Urothelium cell line (cell line): ENCODE measurements at places on chromosomes 1 and 21.

GRCh38 chr1:199808110-199808870 is 219.2 kb upstream of the NR5A2 start:
- no peak for DNase-seq

- DNase-seq = no peak
Observed at GRCh38 chr1:38046884-38047602, 450 bp upstream of the POU3F1 start.

GRCh38 chr1:151001602-151002001 is 5.1 kb downstream of the MINDY1 start:
- peak; percentile 37 for DNase-seq

DNA sequence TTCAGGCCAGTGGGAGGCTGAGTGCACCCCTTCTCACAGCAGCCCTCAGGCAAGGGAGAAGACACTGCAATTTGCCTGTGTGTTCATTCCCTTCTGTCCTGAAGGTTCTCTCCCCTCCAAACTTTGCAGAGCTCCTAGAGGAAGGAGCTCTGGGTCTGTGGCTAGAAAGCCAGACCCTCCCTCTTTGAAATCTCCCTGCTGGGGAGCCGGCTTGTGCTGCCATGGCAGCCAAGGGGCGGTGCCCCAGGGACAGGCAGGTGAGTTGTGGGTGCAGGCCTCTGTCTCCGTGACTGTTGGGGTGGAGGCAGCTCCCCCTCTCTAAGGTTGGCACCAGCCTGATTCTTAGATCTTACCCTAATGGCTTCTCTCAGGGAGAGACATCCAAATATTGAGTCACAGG is 53.0 kb downstream of the OLFML2B start:
- DNase-seq = no peak

DNA sequence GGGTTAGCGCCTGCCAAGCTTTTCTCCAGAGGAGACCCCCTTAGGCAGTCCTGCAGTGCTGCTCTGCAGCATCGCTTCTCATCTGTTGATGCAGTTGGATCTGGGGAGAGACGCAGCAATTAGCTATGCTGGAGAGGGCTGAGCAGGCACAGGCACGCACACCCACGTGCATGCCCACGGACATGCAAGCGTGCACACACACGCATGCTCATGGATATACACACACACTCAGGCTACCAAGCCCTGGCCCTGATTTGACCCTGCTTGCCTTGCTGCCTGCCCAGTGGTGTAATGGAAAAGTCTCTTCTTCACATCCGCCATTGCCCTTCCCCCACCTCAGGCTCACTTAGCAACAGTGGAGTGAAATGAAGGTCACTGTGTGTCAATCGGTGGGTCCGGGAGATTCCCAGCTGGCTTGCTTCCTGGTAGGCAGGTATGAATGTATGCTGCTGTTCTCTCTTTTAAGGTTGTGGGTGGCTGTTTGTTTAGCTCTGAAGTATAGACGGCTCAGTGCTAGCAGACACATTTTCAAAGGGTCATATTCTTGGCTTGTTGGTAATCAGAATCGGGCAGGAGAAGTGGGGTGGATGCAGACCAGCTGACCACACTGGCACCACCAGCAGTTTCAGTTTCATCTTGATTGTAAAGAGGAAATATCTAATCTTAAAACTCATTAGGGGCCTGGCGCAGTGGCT is 9.5 kb downstream of the ATP1B1 start:
- peak; percentile 23 for DNase-seq

- peak; percentile 47 for DNase-seq
Observed at GRCh38 chr1:204408074-204408507, 3.5 kb downstream of the PPP1R15B start.

GRCh38 chr1:179930867-179931266 is 23.7 kb upstream of the CEP350 start:
- DNase-seq = no peak

DNA sequence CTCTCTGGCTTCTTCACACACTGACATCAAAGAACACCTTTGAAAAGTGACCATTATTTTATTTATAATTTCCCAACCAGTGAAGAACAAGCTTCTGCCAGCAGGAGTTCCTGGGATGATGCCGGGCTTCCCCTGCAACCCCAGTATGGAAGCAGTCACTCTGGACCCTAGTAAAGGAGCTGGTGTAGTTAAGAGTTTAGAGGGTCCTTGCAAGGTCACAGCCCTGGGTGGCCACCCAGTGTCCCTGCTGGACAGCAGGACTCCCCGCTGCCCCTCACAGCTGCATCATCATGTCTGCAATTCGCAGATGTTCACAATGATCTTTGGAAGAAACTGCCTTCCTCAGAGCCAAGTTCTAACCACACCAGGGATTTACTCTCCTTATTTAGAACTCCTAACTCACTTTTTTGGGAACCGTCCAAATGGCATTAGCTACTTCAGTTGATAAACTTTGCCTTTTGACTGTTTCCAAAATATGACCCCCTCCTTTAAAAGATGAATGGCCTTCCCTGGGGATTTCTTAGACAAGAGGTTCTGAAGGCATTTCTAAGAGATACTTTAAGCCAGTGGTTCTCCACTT is 90.6 kb downstream of the HIVEP3 start:
- DNase-seq = no peak

DNA sequence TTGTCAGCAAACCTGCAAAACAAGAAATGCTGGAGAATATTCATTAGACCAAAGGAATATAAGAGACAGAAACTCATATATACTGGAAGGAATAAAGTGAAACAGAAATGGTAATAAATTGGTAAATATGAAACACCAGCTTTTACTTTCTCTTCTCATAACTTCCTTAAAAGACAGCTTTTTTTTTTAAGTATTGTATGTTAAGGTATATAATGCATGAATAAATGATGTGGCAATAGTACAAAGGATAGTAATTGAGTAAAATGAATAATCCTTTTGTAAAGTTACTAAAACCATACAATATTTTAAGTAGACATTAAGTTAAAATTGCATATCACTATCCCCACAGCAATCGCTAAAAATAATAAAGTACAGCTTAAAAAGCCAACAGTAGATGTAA is 64.8 kb downstream of the TRIM33 start:
- no peak for DNase-seq

DNA sequence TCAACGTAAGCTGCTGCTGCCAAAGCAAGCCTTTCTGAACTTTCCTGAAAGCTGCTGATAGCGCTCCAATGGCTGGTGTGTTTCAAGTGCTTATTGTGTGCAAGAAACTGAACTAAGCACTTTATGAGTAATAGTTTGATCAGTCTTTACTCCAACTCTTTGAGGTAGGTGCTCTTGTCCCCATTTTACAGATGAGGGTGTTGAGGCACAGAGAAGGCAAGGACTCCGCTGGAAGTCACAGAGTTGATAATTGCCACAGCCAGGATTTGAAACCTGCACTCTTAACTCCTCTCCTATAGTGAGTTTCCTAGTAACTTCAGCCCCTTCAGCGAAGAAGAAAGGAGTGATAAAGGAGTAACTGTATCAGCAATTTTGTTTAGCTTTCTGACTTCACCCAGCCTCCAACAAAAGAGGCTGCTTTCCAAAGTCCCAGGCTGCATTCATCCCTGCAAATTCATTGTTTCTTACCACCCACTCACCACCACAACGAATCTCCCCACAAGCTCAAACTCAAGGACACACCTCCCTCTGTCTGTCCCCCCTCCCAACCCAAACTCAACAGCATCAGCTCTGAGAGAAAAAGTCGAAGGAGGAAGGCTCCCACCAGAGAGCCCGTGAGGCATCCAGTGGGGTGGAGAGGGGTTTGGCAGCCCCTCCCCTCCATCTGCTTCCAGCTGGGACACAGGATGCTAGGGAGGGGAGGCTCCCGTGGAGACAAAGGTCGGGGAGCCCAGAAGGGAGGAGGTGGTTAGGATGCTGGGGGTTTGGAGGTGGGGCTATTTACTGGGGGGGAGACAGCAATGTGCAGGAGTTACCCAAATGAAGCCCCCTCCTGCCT is 139.6 kb downstream of the NAV1 start:
- DNase-seq = no peak

DNA sequence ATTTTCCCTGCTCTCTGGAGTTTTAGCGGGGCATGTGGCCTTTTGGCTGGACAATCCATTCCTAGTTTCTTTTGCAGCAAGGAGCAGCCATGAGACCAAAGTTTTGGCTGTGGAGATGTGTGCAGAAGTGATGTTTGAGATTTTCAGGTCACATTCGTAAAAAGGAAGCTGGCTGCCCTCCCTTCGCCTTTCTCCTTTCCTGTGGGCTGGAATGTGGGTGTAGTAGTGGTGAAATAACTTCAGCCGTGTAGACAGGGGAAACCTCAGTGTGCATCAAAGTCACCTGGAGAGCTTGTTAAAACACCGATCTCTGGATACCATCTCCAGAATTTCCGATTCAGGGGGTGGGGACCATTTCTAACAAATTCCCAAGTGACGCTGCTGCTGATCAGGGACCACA is 5.3 kb upstream of the GPR88 start:
- no peak for DNase-seq

GRCh38 chr21:41419921-41420862 is 5.8 kb upstream of the MX1 start:
- peak; percentile 44 for DNase-seq

DNA sequence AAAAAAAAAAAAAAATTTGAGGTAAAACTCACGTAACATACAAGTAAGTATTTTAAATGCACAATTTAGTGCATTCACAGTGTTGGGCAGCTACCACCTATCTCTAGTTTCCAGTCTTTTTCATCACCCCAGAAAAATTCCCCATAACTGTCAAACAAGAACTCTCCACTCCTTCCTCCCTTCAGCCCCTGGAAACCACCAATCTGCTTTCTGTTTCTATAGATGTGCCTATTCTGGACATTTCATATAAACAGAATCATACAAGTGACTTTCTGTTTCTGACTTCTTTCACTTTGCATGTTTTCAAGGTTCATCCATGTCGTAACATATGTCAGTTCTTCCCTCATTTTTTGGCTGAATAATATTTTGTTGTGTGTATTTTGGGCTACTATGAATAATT is 24.9 kb upstream of the ETS2 start:
- no peak for DNase-seq

- DNase-seq = no peak
Observed at GRCh38 chr1:170498876-170499275, 33.1 kb upstream of the GORAB start.

GRCh38 chr21:35326677-35327076 is 277.6 kb upstream of the RUNX1 start:
- DNase-seq = no peak

DNA sequence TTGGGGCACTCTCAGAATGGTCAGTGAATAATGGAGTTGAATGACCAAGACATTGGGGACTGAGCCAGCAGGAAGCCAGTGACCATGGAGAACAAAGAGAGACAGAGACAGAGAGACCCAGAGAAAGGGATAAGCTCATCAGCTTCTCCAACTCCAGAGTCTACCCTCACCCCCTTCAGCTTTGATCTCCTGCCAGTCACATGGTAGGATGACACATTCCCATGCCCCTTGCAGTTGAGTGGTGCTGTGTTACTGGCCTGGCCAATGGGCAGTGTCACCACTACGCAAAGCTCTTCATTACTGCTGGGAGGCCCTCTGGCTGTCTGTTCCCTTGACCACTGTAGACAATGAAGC is 643.5 kb downstream of the AJAP1 start:
- DNase-seq = no peak

- peak; percentile 47 for DNase-seq
Observed at GRCh38 chr1:149962039-149962647, 25.5 kb upstream of the MTMR11 start.

DNA sequence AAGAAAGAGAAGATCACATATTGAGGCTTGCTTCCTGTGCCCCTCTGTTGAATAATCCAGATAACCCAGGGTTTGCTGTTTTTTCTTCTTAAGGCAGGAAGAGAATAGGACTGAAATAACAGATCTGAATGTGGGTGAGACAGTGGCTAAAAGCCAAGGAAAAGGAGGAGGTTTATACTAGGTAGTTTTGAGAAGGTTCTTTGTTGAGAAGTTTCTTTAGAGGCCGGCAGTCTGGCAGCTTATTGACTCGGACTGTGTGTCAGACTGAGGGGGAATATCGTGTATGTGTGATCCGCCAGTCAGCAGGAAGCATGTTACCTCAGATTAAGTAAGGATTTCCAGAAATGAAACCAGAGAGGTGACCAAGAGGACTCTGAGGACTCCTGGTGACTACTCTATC is 119.8 kb downstream of the PLA2G4A start:
- DNase-seq = peak; percentile 6

- no peak for DNase-seq
Observed at GRCh38 chr1:42784946-42785693, at the start of gene TMEM269. Gene TMEM269, plus strand, starts transcription at chr1:42784991. Its CDS starts 4,903 bp downstream, at chr1:42789894.

DNA sequence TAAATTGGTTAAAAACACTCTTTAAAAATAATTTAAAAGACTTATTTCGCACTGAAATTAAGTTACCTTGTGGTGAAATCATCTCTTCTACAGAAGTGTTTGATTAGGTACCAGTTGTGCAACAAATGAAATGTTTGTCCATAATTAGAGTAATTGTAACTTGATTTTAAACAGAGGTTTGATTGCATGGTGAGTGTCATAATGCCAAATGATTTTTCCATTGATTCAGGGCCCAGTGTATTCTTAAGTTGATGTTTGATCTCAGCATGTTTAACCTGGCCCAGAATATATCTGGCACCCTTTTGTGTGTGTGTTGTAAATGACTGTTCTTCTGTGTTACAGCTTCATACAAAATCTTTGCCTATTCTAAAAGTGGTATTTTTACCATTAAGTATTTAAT is 28.5 kb downstream of the LRRC8B start:
- no peak for DNase-seq

DNA sequence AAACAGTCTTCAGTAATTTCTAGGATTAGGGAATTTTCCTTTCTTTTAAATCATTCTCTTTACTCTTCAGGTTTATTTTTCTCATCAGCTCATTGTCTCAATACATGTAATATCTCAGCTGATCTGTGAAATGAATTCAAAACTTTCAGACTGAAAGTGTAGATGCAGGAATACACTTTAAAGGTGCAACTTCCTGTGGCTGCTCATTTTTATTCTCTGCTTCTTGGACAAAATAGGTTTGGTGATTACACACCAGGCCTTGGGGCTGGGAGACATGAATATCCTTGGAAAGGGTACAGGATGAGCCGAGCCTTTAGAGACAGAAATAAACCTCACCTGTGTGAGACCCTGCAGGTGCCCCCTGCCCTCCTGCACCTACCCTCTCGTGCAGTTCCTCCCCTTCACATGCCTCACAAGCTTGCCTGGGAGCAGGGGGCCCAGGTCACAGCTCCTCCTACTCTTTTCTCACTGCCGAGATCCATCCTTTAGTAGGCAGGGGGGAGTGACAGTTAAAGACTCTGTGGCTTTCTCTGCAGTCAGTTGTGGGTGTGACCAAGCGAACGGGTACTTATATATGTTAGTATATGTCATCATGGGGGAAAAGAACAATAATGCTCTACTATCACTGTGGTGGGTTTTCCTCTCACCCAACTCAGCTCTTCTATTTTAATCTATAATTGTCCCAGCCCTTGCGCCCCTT is 23.6 kb downstream of the XCL2 start:
- no peak for DNase-seq

DNA sequence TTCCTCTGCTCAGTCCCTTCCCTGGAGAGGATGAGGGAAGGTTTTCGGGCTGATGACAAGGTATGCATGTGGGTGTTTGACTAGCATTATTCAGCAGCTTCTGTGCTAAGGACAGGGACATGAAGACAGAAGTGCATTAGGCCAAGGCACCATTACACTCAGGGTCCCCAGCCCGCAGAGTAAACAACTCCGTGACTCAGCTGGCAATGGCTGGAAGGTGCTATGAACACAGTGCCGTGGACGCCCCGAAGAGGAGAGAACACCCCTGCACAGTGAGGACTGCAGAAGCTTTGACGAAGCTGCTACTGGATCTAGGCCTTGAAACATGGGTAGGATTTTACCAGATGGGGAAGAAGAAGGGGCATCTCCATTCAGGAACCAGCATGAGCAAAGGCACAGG is 13.7 kb upstream of the EPS8L3 start:
- no peak for DNase-seq
